CD4-positive, alpha-beta T cell treated with Interleukin-4 for 1 hour (primary cell): ENCODE measurements at places on chromosomes 2 and 18.

GRCh38 chr18:3107740-3108151 is 94.8 kb upstream of the LPIN2 start:
- DNase-seq: no peak

DNA sequence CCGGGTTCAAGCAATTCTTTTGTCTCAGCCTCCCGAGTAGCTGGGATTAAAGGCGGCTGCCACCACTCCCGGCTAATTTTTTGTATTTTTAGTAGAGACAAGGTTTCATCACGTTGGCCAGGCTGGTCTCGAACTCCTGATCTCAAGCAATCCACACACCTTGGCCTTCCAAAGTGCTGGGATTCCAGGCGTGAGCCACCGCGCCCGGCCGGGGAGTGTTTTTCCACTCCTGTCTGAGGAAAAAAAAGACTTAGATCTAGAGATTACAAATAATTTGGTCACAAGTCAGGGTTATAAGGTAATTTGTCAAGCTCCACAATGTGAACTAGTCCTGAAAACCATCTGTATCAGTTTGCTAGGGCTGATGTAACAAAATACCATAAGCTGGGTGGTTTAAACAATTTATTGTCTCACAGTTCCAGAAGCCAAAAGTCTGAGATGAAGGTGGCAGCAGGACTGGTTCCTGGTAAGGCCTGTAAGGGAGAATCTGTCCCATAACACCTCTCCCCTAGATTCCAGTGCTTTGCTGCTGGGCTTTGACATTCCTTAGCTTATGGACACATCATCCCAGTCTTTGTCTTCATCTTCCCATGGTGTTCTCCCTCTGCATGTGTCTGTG is 40.7 kb upstream of the SP3 start:
- no peak for DNase-seq

GRCh38 chr18:38427234-38427633 is 861.6 kb upstream of the CELF4 start:
- no peak for DNase-seq

- no peak for DNase-seq
These were observed 42.5 kb downstream of the PPM1B start for GRCh38 chr2:44211183-44211582.

GRCh38 chr2:74821177-74822126 is 12.5 kb upstream of the HK2 start:
- DNase-seq: no peak

- no peak for DNase-seq
These were observed 140.5 kb upstream of the WDSUB1 start for GRCh38 chr2:159427048-159427447.

- no peak for DNase-seq
These were observed 112.4 kb downstream of the DCC start for GRCh38 chr18:52452427-52452826.
